ENCODE measurements at places on chromosomes 13 and 19.

DNA sequence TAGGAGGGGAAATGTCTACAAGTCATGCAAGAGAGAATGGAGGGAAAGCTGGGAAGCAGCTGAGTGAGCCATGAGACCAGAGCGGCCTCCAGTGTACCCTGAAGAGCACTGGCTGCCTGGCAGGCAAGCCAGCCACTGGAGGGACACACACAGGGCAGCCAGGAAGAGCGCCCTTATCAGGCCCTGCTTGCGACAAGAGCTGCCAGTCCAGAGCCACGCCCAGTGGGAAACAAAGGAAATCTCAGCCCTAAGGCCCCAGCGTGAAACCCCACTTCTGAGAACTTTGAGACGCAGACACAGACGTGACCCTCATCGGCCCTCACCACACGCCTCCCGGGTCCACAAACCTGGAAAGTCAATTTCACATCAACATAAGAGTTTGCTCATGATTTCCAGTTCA is 105.0 kb downstream of the STK24 start:
- DNase-seq: no peak

DNA sequence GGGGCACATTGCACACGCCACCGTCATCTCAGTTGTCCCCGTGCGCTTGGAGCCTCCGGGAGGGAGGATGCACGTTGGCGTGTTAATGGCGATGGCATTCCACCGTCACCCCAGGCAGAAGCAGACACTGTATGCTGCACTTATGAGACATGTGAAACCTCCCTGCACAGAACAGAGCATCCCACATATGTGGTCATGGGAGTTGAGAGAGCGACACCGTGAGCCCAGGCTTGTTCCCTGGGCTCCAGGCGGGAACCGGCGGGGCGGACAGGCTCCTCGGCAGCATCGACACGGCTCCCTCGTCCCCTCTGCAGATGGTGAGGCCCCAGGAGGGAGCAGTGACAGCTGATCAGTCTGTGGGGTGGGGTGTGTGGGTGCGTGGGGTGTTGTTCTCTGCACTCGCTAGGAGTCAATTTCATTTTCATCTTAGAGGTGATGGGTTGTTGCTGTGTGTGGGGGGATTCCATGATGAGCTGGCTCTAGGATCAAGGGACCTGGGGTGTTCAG is 40.4 kb downstream of the CRTC1 start:
- DNase-seq: no peak

DNA sequence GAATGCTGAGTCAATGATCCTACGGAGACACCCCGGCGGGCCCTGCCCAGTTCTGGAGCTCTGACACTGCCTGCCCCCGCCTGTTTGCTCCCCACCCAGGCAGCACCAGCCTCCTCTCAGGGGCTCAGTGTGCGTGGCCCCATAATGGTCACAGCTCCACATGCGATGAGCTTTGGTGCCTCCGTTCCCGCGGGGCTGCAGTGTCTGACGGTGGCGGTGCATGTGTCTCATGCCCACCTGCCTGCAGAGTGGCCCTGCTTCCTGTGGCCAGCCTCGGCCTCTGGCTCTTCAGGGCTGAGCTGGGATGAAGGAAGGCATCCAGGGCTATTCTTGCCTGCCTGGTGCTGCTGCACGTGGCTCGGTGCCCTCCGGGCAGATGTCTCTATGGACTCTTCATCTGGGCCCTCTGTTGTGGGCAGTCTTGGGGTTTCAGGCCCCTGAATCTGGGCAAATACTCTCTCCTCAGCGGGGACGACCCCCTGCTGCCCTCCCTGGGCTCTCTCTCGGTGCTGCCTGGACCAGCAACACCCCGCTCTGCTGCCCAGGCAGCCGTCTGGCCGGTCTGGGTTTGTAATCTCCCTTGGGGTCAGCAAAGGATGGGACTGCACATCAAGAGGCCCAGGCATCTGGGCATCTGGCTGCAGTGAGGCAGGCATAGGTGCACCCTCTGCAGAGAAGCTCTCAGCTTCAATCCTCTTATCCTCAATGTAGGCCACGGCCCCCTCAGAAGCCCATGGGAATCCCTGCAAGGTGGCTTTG is 19.3 kb upstream of the TMEM255B start:
- no peak for DNase-seq

GRCh38 chr13:89279374-89279773 is 1608.2 kb downstream of the SLITRK5 start:
- DNase-seq: no peak

DNA sequence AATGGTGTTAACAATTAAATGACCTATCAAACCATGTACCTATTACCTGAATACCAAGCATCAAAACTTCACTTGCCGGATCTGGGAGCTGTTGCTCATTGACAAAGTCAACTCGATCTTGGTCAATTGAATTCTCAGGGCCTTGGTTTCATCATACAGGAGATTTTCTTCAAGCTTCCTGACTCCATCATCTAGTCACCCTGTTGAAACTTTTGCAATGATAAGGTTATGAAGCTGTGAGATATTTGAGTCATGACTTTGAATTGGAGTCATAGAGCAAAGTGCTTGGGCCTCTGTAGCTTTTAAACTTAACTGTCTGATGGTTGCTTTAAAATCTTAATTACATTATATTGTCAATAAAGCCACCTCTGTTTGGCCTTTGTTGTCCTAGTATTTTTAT is 260.9 kb downstream of the COG6 start:
- no peak for DNase-seq

DNA sequence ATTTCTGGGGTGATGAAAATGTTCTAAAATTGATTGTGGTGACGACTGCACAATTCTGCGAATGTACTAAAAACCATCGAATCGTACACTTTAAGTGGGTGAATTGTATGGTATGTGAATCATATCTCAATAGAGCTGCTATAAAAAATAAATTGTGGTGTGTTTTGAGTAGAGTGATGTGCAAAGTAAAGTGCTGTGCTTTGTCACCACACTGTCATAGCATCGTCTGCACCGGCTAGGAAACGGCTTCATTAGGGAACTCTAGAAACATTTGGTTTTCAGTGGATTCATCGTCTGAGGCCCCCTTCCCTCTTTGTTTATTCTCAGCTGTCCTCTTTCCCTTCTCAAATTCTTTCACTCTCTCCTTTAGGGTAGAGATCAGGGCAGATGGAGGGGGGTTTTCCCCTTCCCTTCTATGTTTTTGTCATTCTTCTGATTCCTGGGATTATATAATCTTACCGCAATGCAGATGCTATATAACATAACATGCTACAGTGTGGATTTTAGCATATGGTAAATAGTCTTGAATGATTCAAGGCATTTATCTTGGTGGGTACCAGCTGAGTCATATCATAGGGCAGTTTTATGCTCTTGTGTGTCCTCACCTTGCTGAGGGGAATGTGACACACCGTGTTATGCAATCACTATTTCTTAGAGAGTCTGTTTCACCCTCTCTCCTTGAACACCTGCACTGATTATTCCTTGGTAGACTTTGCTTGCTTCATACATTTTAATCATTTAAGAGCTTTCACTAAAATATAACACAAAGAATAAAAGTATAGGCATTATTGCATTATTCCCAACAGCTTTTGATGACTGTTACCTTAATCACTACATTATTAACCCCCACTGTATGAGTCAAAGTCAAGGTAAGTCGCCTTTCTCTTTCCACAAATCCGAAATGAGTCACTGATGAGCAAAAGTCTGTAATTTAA is 239.4 kb downstream of the DCLK1 start:
- no peak for DNase-seq

GRCh38 chr13:44540761-44541434 is 35.2 kb downstream of the TSC22D1 start:
- no peak for DNase-seq

DNA sequence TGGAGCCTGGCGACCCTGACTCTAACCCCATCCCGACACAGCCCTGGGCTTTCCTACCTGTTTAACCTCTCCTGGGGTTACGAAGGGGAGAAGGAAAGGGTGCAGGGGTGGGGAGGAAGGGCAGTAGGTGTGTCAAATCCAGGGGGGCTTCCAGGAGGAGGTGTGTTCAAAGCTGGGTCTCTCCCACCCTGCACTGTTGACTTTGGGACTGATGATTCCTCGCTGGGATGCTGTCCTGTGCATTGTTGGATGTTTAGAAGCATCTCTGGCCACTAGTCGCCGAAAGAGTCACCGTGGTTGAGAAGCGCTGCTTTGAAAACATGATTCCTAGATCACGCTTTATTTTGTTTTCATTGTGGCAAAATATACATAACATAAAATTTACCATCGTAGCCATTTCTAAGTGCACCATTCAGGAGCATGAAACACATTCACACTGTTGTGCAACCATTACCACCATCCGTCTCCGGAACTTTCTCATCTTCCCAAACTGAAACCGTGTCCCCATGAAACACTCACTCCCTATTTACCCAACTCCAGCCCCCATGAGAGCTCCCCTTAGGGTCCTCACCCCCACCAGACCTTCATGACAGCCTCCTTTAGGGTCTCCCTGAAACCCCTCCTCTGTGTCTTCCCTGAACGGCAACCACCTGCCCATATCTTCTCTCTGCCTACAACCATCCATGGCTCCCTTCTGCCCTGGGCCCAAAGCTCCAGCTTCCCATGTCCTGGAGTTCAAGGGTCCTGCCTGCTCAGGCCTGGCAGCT is 4.4 kb upstream of the FCER2 start:
- DNase-seq: no peak

Measured in activated T-cell treated with anti-CD3 and anti-CD28 coated beads for 1 hour (primary cell).